Activated T-helper 17 cell treated with anti-CD3 and anti-CD28 coated beads, Interleukin-2, amount 50 U/mL, for 72 hours (primary cell): ENCODE measurements at places on chromosomes 1 and 21. TPM values are rescaled to one million over a fixed set of nuclear protein-coding genes. Genes with fewer than 3 reads are reported as not detected.

DNA sequence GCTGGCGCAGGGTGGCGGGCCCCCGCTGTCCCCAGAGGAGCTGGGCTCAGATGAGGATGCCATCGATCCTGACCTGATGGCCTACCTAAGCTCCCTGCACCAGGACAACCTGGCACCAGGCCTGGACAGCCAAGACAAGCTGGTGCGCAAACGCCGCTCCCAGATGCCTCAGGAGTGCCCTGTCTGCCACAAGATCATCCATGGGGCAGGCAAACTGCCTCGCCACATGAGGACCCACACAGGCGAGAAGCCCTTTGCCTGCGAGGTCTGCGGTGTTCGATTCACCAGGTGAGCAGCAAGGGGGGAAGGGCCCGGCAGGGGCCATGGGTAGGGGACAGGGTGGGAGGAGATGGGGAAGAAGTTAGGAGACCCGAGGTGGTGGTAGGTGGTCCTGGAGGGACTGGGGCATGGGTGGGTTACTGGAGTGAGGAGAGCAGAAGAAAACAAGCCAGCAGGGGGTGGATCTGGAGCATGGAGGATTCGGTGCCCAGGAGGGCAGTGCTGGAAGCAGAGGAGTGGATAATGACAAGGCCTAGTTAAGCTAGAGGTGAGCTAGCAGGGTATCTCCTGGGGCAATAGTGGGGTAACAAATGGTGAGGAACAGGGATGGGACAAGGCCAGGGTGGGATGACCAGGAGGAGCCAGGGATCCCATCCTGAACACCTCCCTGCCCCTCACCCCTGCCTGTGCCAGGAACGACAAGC lies 13.1 kb downstream of the ZBTB7B start:
- ATAC-seq: no peak

GRCh38 chr1:222790115-222790514 lies 24.7 kb upstream of the DISP1 start:
- peak; percentile 64 for ATAC-seq

GRCh38 chr21:35086357-35086756 lies 37.3 kb upstream of the RUNX1 start:
- no peak for ATAC-seq

- ATAC-seq: no peak
Observed at GRCh38 chr1:242133796-242134195, 134.9 kb upstream of the MAP1LC3C start.

TFF3 gene
- not detected for total RNA-seq
